ENCODE measurements at places on chromosomes 13 and 19.

- peaks cover 94% of the 10 kb centered on the region for H3K36me3 ChIP-seq
- peak; percentile 67 for DNase-seq
- H3K4me3 ChIP-seq, result peak overlapping the region; percentile 89
- H3K27me3 ChIP-seq, result no peaks in the 10 kb centered on the region
Observed at GRCh38 chr19:13839130-13839937, 37.6 kb upstream of the NANOS3 start.

- H3K4me3 ChIP-seq, result no peak overlapping the region
- peaks cover 29% of the 10 kb centered on the region for H3K36me3 ChIP-seq
- H3K27ac ChIP-seq, result no peak overlapping the region
Observed at GRCh38 chr19:52034051-52034728, 6.0 kb upstream of the ZNF614 start.

- no peaks in the 10 kb centered on the region for H3K27me3 ChIP-seq
- no peak for DNase-seq
- peaks cover 11% of the 10 kb centered on the region for H3K4me1 ChIP-seq
Observed at GRCh38 chr19:32813862-32814425, 55.6 kb downstream of the SLC7A9 start.

- no peak overlapping the region for H3K4me3 ChIP-seq
- DNase-seq, result no peak
- H3K36me3 ChIP-seq, result no peaks in the 10 kb centered on the region
- no peaks in the 10 kb centered on the region for H3K27me3 ChIP-seq
- no peaks in the 10 kb centered on the region for H3K4me1 ChIP-seq
Observed at GRCh38 chr13:91609353-91609752, 210.9 kb downstream of the GPC5 start.

GRCh38 chr13:61215601-61216000, 200.0 kb downstream of the PCDH20 start:
- H3K27me3 ChIP-seq, result no peaks in the 10 kb centered on the region
- no peaks in the 10 kb centered on the region for H3K36me3 ChIP-seq
- DNase-seq, result no peak
- no peak overlapping the region for H3K4me3 ChIP-seq
- H3K4me1 ChIP-seq, result no peaks in the 10 kb centered on the region

DNA sequence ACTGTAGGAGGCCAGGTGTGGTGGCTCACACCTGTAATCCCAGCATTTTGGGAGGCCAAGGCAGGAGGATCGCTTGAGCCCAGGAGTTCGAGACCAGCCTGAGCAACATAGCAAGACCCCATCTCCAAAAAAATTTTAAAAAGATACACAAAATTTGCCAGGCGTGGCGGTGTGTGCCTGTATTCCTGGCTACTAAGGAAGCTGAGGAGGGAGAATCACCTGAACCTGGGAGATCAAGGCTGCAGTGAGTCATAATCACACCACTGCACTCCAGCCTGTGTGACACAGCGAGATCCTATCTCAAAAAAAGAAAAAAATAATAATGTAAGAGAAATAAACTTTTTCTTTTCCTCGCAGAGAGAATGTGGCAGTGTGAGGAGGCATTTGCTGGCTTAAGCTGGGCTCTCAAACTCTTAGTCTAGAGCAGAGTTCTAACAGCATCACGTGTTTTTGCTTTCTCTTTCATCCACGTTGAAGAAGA, 21.1 kb downstream of the FAM187B start:
- H3K36me3 ChIP-seq, result peaks cover 16% of the 10 kb centered on the region
- H3K4me3 ChIP-seq, result no peak overlapping the region
- H3K27ac ChIP-seq, result peak overlapping the region; percentile 92
- peaks cover 67% of the 10 kb centered on the region for H3K4me1 ChIP-seq
- DNase-seq, result no peak
- no peaks in the 10 kb centered on the region for H3K27me3 ChIP-seq

DNA sequence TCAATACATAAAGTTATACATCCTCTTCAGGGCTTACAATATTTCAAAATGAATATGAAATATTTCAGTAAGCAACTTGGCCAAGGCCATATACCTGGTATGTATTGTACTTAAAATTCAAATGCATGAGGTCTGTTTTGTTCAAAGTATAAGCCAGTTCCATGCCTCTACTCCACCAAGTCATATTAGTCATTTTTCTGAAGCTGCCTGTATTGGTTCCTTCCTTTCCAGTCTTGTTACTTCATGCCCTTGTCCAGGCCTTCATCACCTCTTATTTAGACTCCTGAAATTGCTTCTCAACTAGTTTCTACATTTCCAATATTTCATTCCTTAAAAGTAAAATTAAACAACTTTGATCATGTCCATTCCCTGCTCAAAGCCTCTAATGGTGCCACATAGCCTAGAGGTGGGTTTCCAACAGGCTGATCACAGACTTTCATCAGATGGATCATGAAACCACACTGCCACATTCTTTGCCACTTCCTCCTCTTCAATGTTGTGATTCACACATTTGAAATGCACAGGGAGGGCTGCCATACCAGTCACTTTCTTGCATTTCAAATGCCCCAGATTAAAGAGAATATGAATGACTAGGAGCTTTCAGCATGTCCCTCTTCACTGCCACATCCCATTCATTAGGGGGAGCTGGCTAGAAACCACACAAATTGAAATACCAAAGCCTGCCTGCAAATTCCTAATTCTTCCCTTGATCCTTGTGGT, 424.1 kb upstream of the DACH1 start:
- H3K4me1 ChIP-seq, result no peaks in the 10 kb centered on the region
- H3K27ac ChIP-seq, result no peak overlapping the region
- DNase-seq, result no peak

GRCh38 chr13:52459668-52460067, 4.4 kb downstream of the CKAP2 start:
- DNase-seq, result no peak
- peaks cover 36% of the 10 kb centered on the region for H3K36me3 ChIP-seq
- H3K4me3 ChIP-seq, result no peak overlapping the region
- no peak overlapping the region for H3K27ac ChIP-seq
- H3K4me1 ChIP-seq, result peaks cover 26% of the 10 kb centered on the region

GRCh38 chr13:39317291-39317690, 279.0 kb downstream of the NHLRC3 start:
- no peaks in the 10 kb centered on the region for H3K36me3 ChIP-seq
- no peak for DNase-seq
- H3K27me3 ChIP-seq, result no peaks in the 10 kb centered on the region
- no peaks in the 10 kb centered on the region for H3K4me1 ChIP-seq

- H3K27me3 ChIP-seq, result no peaks in the 10 kb centered on the region
- DNase-seq, result no peak
- no peak overlapping the region for H3K4me3 ChIP-seq
Observed at GRCh38 chr13:74128156-74128767, 5.9 kb downstream of the KLF12 start.

DNA sequence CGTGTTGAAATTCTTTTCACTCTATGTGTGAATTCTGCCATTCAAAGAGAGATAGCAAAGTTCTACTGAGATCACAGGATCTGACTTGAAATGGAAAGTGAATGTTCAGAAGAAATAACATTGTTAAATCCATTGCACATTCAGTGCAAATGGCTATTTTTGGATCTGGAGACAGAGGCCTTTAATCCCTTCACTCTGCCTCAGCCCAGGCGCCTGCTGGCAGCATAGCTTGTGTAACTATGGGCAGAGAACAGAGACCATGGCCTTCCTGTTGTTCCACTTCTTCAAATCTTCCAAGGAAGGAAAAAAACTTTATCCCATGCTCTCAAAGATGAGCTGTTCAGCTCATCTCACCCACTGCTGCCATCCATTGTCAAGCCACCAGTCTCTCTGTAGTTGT, 265.4 kb downstream of the LMO7 start:
- DNase-seq, result no peak
- peaks cover 30% of the 10 kb centered on the region for H3K27me3 ChIP-seq
- no peaks in the 10 kb centered on the region for H3K36me3 ChIP-seq
- H3K4me1 ChIP-seq, result no peaks in the 10 kb centered on the region

DNA sequence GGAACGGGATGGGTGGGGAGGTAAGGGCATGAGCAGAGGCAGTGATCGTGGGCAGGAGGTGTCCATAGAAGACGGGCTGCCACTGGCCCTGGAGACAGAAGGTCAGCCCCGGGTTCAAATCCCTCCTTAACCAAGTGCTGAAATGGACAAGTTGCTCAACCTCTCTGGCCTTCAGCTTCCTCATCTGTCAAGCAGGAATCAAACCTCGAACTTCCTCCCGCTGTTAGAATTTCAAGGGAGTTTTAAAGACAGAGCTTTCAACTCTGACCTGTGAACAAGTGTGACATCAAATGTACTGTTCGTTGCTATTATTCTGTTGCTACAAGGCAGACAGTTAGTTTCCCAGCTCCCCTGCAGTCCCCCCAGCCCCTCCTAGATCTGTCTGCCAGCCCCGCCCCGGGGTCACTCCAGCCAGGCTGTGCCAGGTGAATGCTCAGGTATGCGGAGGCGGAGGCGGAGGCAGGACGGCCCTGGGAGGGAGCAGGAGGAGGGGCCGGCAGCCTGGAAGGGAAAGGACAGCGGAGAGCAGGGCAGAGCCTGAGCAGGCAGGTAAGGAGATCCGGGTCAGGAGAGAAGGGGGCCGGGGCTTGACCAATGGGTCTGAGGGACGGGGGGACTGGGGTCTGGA, at the start of gene EPS8L1:
Gene EPS8L1, plus strand, starts transcription at position 499 of the 628 bp plus-strand sequence. CDS start 576 bp downstream, outside the sequence.
- no peak for DNase-seq
- H3K4me1 ChIP-seq, result peaks cover 16% of the 10 kb centered on the region
- peaks cover 90% of the 10 kb centered on the region for H3K27me3 ChIP-seq
- peaks cover 8% of the 10 kb centered on the region for H3K36me3 ChIP-seq
- no peak within 1 kb of the TSS for H3K4me3 ChIP-seq
- no peak within 1 kb of the TSS for H3K27ac ChIP-seq

DNA sequence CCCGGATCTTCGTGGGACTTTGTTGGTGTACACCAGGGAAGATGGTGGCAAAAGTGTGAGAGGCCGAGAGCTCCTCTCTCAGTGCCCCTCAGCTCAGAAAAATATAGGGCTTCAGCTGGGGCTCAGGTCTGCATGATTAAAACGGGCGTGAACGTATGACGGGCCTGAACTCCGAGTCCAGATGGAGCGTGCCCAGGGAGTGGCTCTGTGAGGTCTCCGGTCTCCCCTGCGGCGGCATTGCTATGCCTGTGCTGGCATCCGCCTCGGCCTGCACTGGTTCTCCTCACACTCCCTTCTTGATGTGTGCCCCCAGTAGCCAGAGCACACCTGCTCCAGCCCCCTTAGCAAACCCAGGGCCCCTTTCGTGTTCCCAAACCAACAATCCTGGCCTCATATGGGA, 82.0 kb downstream of the TEX29 start:
- H3K36me3 ChIP-seq, result peaks cover 2% of the 10 kb centered on the region
- H3K4me1 ChIP-seq, result no peaks in the 10 kb centered on the region

GRCh38 chr13:103288114-103288513, 221.9 kb upstream of the SLC10A2 start:
- no peaks in the 10 kb centered on the region for H3K27me3 ChIP-seq
- no peaks in the 10 kb centered on the region for H3K4me1 ChIP-seq
- H3K4me3 ChIP-seq, result no peak overlapping the region
- H3K27ac ChIP-seq, result no peak overlapping the region
- no peak for DNase-seq
- no peaks in the 10 kb centered on the region for H3K36me3 ChIP-seq

GRCh38 chr19:275958-276646, 15.1 kb downstream of the PLPP2 start:
- H3K4me1 ChIP-seq, result no peaks in the 10 kb centered on the region
- peaks cover 75% of the 10 kb centered on the region for H3K27me3 ChIP-seq
- H3K36me3 ChIP-seq, result peaks cover 2% of the 10 kb centered on the region

GRCh38 chr19:5648464-5648863, 25.6 kb downstream of the SAFB start:
- H3K4me3 ChIP-seq, result no peak overlapping the region
- peaks cover 34% of the 10 kb centered on the region for H3K4me1 ChIP-seq
- H3K36me3 ChIP-seq, result peaks cover 81% of the 10 kb centered on the region
- no peaks in the 10 kb centered on the region for H3K27me3 ChIP-seq
- DNase-seq, result no peak
- no peak overlapping the region for H3K27ac ChIP-seq

DNA sequence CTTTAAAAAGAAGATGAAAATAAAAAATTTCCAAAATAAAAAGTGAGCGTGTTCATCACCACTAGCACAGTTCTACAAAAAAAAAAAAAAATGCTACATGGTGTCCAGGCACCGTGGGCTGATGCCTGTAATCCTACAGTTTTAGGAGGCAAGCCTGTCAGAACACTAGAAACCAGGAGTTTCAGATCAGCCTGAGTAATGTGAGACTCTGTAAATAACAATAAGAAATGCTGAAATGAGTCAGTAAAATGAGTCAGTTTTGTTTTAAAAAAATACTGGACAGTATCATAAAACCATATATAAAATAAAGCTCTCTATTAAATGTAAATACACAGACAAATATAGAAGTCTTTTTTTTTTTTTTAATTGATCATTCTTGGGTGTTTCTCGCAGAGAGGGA, 30.0 kb downstream of the ZNF91 start:
- H3K36me3 ChIP-seq, result peaks cover 19% of the 10 kb centered on the region
- no peaks in the 10 kb centered on the region for H3K27me3 ChIP-seq
- no peak overlapping the region for H3K4me3 ChIP-seq
- no peaks in the 10 kb centered on the region for H3K4me1 ChIP-seq

DNA sequence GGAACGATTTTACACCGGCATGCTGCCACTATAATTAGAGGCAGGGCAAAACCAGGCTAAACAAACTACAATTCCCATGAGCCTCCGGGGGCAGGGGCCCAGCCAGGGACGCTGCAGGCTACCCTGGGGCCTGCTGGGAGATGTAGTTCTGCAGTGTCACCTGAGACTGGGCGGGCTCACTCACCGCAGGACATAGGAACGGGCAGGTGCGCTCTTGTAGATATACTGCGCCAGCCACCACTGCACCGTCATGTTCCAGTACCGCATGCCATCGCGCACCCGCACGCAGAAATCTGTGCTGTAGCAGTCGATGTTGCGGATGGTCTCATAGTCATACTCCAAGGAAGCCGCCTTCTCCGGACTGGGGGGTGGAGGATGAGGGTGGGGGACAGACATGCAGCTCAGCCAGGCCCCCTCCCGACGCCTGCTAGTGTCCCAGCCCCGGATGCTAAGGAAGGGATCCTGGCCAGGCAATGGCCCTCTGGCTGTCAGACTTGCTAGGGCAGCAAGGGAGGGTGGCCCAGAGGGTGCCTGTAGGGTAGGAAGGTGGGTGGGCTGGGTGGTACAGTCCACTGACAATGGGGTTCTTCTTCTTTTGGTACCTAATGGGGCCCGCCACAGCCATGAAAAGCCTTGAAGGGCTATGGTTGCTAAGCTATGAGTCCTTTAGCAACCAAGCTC, 5.8 kb upstream of the TMC4 start:
- no peak overlapping the region for H3K4me3 ChIP-seq
- peaks cover 5% of the 10 kb centered on the region for H3K36me3 ChIP-seq
- DNase-seq, result no peak
- H3K4me1 ChIP-seq, result no peaks in the 10 kb centered on the region

GRCh38 chr19:35767288-35768081, 7.9 kb upstream of the ARHGAP33 start:
- H3K4me3 ChIP-seq, result no peak overlapping the region
- DNase-seq, result no peak
- no peaks in the 10 kb centered on the region for H3K27me3 ChIP-seq
- H3K36me3 ChIP-seq, result peaks cover 16% of the 10 kb centered on the region
- no peaks in the 10 kb centered on the region for H3K4me1 ChIP-seq
- H3K27ac ChIP-seq, result no peak overlapping the region

DNA sequence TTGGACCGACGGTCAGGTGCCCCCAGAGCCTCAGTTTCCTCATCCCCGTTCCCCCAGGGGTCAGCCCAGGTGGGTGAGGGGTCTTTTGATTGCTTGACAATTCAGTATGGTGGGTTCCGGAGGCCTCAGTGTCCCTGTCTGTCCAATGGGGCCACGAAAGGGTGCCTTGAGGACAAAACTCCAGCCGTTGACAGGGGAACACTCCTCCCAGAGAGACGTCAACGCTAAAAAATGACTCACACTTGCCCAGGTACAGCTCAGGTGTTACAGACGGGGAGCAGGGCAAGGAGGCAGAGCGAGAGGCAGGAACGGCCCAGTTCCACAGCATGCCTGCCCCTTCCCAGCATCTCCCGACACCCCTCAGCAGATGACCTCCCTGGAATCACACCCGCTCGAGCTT, 1.8 kb downstream of the TNFAIP8L1 start:
- no peak overlapping the region for H3K4me3 ChIP-seq
- peaks cover under 1% of the 10 kb centered on the region for H3K36me3 ChIP-seq
- H3K4me1 ChIP-seq, result peaks cover 20% of the 10 kb centered on the region
- peak overlapping the region; percentile 68 for H3K27ac ChIP-seq
- no peaks in the 10 kb centered on the region for H3K27me3 ChIP-seq
